Left ventricle myocardium superior (tissue), 1 donor: ENCODE measurements at places on chromosomes 5 and 9. TPM values are rescaled to one million over a fixed set of nuclear protein-coding genes. Genes with fewer than 3 reads are reported as not detected.

Gene SIT1
- total RNA-seq: 0.32 TPM

- no peak for DNase-seq
These were observed 35.6 kb downstream of the ADRA1B start for GRCh38 chr5:159951834-159952233.

DNA sequence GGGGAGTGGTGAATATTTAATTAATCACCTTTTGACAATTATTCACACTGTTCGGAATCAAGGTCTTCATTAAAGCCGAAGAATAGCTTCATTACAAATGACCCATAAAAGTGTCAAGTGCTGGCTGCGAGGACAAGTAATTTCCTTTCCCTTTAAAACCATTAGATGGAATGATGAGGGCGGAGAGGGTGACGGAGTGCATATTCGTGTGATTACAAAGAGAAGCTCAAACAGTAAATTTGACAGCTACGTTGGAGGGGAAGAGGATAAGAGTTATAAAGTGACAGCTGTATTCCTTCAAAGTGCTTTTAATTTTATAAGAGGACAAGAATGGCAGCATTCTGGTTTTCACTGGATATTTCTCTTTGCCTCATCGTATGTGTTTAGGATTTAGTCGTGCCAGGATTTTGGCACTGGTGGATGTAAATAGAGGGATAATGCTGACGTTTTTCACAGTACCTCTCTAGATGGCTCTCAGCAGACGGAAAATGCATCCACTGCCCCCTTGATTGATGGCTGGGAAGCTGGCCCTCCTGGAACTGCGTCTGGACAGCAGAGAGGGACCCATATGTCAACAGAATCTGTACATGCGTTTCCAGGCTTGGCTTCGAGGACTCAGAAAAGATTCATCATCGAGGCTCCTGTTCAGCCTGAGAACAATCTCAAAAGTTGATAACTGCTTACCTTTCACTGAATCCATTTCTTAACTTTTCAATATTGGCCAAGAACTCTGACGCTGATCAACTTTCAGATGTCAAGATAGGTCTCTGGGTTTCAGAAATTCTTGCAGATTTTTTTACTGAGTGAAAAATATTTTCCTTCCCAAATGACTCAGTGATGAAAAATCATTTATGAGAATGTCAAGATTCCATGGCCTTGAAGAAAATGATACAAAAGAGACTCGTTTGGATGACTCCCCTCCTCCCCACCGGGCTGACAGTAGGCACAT, 50.4 kb upstream of the IRX2 start:
- DNase-seq: no peak

- no peak for DNase-seq
These were observed 46.4 kb downstream of the MCCC2 start for GRCh38 chr5:71633255-71634155.

DNA sequence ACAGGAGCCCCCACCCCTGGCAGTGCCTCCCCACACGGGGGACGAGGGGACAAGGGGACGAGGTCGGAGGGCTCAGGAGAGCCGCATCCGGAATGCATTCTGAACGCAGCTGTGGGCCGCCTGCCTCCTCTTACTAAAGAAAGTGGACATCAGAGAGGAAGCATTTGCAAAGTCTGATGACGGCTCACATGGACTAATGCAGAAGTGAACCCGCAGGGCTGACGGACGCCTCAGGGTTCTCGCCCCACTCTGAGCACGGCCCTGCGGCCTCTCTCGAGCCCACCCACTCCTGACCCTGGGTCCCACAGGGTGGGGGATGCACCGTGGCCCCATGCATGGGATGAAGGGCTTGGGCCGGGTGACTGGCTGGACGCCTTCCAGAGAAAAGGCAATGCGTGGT, 5.9 kb downstream of the LPCAT1 start:
- peak; percentile 18 for DNase-seq

Gene IRX4
- 19.6 TPM for total RNA-seq

- peak; percentile 38 for DNase-seq
These were observed 68.4 kb upstream of the RPS23 start for GRCh38 chr5:82346399-82347165.

DNA sequence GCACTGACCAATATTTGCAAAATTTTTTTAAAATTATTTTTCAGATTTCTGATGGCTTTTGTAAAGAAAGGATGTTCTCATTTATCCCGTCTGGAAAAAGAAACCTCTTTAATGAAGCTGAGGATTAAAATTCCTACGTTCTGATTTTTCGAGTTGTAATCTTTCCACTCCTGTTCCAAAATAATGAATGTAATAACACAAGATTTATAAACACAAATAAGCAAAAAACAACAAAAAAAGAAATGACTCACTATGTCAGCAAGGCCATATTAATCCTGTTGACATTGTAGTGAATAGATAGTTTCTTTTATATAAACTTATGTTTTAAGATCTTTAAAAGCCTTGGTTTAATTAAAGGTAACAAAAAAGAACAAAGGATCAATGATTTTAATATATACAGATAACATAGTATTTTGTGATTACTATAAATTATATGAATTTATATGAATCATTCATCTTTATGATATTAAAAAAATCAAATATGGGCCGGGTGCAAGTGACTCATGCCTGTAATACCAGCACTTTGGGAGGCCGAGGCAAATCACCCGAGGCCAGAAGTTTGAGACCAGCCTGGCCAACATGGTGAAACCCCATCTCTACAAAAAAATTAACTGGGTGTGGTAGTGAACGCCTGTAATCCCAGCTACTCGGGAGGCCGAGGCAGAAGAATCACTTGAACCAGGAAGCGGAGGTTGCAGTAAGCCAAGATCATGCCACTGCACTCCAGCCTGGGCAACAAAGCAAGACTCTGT, 336.6 kb upstream of the DAB2 start:
- no peak for DNase-seq

Gene SLC34A3
- not detected for total RNA-seq

GRCh38 chr9:86126998-86127972, 27.9 kb upstream of the GOLM1 start:
- peak; percentile 37 for DNase-seq

Gene DDX4
- not detected for total RNA-seq

Gene FIBCD1
- total RNA-seq: 0.40 TPM

Gene EQTN
- not detected for total RNA-seq

DNA sequence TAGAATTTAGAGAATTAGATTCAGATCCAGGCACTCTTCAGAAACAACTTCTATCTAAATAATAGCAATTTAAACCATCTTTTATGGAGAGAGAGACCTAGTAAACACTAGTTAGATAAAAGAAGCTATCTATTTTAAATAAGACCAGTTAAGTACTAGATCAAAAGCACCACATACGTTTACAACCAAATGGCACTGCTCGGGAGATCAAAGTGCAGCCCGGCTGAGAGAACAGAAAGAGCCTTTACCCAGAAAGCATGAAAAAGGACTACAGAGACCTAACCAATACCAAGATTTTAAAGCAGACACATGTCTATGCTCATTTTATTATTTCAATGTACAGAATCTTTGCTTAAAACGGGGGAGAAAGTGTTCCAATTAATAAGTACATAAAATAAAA, 30.8 kb downstream of the LIX1 start:
- DNase-seq: no peak

Gene TMEM215
- not detected for total RNA-seq

Gene PGM5
- 150 TPM for total RNA-seq

Gene CCNI2
- total RNA-seq: 0.10 TPM

GRCh38 chr9:134959126-134959970, 41.6 kb upstream of the FCN1 start:
- DNase-seq: no peak

- no peak for DNase-seq
These were observed 27.0 kb downstream of the PLPPR1 start for GRCh38 chr9:101055516-101055915.

Gene SOHLH1
- total RNA-seq: not detected

Gene IL9
- not detected for total RNA-seq

Gene RANBP6
- total RNA-seq: 22.6 TPM

DNA sequence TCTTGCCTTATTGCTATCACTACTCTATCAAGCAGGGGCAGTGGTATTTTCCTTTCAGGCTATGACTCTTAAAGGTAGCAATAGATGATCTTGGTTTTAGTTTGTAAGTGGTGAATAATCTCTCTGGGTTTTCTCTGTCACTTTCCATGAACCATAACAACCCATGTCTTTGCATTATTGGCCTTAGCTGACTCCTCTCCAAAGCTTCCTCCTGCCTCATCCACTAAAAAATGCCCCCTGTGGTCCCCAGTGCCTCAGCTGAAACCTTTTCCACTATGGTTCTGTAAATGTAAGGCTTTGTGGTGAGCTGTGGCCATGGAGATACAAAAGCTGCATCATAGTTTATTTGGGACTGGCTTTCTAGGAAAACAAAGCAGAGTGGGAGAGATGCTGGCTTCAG, 128.8 kb downstream of the GPBP1 start:
- no peak for DNase-seq

- no peak for DNase-seq
These were observed 3.1 kb downstream of the POLR3G start for GRCh38 chr5:90477621-90478215.

DNA sequence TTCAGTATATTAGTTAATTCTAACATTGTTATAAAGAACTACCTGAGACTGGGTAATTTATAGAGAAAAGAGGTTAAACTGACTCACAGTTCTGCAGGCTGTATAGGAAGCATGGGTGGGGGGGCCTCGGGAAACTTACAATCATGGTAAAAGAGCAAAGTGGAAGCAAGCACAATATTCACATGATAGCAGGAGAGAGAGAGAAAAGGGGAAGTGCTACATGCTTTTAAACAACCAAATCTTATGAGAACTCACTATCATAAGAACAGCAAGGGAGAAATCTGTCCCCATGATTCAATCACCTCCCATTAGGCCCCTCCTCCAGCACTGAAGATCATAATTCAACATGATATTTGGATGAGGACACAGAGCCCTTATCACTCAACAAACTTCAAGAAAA, 324.9 kb downstream of the ZNF608 start:
- DNase-seq: no peak

- DNase-seq: no peak
These were observed 88.9 kb upstream of the PLPPR1 start for GRCh38 chr9:100939636-100940035.

DNA sequence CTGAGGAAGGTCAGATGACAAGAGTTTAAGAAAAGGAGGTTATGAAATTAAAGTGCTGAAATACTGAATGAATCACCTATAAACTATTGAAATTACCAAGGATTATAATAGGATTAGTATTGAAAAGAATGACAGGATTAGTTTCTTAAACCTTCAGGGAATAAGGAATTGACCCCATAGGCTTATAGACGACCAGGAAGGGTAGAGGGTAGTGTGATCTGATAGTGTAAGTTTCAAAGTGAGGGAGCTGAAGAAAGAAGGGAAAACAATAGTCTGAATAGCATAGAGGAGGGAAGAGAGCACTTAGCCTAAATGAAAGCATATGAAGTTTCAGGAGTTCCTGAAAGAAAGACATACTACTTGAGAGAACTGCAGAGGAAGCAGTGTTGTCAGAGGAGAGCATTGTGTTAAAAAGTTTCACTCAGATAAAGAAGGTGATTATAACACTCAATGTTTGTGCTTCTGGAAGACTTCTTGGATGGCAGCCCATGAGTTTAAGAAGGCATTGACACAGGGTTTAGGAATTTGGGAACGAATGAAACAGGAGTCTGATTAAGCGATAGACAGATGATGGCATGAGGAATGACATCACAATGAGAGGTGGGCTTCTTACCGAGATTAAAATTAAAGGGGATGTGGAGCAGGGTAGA, 557.9 kb upstream of the GRAMD2B start:
- DNase-seq: no peak

DNA sequence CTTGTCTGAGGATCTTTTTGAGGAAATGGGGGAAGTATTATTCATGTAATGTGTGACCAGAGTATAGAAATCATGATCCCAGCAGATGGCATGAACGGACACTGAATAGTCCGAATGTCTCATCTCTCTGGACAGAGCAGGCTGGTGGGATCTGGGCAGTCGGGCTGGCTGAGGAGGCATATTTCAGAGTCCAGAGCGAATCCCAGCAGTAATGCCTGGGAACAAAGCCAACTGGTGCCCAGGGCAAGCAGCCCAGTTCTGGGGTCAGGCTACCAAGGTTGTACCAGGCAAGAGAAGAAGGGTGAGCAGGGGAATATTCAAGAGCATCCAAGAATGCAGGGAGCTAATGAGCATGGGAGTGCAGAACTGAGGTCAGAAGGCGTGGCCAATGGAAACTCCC, 306.4 kb downstream of the ZSWIM6 start:
- DNase-seq: peak; percentile 74

- no peak for DNase-seq
These were observed 115.9 kb downstream of the ZSWIM6 start for GRCh38 chr5:61447780-61448495.

DNA sequence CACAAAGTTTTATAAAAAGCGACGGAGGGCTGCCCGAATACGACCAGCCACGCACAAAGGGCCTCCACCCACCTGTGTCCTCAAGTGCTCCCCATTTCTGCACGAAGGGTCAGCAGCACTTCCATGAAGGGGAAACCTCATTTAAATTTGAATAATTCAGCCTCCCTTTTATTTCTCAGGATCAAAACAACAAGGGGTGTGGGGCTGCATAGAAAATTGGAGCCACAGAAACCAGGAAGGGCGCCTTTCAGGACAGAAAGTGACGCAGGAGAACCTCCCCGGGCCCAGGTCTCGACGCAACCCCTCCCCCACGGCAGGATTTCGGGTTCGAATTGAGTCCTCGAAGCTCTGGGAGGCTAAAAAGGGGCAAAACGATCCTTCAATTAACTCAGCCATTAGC, 2.1 kb downstream of the NRARP start:
- DNase-seq: peak; percentile 31

Gene OTP
- total RNA-seq: not detected

DNA sequence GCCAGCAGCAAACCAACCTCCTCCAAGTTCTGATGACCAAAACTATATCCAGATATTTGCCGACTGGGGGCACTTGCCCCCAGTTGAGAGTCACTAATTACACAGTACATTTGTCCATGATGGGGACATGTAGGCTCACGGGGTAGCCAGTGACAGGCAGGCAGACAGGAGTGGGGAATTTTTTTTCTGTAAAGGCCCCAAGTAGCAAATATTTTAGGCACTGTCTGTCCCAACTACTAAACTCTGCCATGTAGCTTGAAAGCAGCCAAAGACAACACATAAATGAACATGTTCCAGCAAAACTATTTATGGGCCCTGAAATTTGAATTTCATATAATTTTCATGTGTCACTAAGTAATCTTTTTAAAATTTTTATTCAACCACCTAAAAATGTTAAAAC, 80.7 kb downstream of the GRIA1 start:
- DNase-seq: no peak

Gene SUSD3
- 0.87 TPM for total RNA-seq

Gene PRLR
- total RNA-seq: 0.40 TPM

Gene TAS2R1
- total RNA-seq: not detected

GRCh38 chr9:100379862-100380261, 27.1 kb upstream of the TEX10 start:
- DNase-seq: no peak

DNA sequence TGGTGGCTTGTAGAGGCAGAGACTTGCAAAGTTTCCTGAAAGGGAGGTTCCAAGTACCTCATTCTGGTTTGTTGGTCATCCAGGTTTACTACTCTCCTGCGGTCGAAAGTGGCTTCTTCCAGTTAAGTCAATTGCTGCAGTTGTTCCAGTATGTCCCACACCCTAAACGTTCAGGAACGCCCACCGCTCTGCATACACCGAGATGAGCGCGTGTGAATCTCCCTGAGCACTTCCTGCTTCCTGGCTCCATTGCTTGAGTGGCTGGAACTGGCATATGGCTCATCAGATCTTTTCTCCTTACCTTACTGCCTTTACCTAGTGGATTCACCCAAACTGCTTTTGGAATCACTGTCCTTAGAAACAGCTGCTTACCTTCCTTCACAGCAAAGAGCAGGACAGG, 59.1 kb upstream of the GLIS3 start:
- no peak for DNase-seq
